Thoracic aorta (tissue), 2 donors: ENCODE measurements at places on chromosomes 5 and 9.

GRCh38 chr5:157366741-157367674 is 93.0 kb upstream of the NIPAL4 start:
- peak; percentile 25 for DNase-seq

- DNase-seq, result no peak
These were observed 758.6 kb upstream of the DMAC1 start for GRCh38 chr9:8558176-8558575.

- no peak for DNase-seq
These were observed 730.3 kb downstream of the DNAH5 start for GRCh38 chr5:13214182-13214581.

DNA sequence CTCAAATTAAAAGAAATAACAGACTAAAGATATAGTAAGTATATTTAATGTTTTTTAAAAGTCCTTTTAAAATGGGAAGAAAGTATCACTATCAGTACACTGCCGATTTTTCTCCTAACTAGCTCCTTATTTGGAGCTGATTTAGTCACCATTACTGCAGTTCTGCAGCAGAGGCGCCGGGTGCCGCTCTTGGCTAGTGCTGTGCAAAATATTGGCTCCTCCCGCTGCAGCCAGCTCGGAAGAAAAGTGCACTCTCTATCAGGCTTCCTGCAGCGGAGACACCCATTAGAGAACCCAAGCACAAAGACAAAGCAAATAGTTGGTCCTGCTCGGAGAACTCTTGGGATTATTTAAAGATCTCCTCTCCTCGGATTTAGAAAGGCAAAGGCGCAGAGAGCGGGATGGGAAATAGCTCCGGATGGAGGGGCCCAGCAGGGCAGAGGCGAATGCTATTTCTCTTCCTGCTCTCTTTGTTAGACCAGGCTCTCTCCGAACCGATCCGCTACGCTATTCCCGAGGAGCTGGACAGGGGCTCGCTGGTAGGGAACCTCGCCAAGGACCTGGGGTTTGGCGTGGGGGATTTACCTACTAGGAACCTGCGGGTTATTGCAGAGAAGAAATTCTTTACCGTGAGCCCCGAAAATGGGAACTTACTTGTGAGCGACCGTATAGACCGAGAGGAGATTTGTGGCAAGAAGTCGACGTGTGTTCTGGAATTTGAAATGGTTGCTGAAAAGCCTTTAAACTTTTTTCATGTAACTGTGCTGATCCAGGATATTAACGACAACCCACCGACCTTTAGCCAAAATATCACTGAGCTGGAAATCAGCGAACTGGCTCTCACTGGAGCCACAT is at the start of gene PCDHGB3:
Gene PCDHGB3, plus strand, starts transcription at position 249 of the 855 bp plus-strand sequence. Its CDS starts 153 bp downstream, at position 402.
- no peak for DNase-seq

DNA sequence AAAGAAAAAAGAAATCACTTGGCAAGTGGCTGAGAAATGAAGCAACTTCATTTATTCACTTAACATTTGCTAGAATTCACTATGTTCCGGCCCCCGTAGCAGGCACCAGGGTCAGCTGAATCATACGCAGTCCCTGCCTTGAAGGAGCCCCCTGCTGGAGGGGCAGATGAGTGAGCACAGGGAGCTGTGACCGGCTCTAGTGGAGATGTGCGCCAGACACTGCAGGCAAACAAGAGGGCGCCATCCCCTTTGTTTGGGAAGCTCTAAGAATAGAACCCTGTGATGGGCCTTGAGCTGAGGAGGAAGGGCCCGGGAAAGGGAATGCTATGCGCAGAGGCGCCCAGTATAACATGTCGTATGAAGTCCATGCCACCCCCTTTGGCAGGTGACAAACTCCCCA is 20.2 kb upstream of the RPL26L1 start:
- DNase-seq, result no peak

DNA sequence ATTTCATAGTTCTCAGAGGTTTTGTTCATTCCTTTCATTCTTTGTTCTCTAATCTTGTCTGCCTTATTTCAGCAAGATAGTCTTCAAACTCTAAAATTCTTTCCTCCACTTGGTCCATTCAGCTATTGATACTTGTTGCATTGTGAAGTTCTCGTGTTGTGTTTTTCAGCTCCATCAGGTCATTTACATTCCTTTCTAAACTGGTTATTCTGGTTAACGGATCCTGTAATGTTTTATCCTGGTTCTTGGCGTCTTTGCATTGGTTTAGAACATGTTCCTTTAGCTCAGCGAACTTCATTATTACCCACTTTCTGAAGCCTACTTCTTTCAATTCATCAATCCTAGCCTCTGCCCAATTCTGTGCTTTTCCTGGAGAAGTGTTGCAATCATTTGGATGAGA is 45.1 kb upstream of the TXNDC8 start:
- no peak for DNase-seq

DNA sequence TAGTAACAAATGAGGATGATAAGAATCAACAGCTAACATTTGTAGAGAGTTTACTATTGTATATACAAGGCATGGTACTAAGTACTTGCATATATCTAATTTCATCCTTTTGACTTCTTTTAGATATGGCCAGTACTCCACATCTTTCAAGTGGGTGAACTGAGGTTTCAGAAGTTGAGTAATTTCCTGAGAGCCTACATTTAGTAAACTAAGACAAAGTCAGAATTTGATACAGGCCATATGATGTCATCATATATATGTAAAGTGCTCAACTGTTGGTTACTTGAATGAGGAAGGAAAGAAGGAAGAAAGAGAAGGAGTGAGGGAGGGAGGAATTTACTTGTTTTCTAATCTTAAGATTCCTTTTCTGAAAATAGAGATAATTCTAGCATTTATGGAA is 52.8 kb downstream of the GRIA1 start:
- no peak for DNase-seq

- no peak for DNase-seq
These were observed 65.4 kb downstream of the RNF130 start for GRCh38 chr5:180006141-180006540.

DNA sequence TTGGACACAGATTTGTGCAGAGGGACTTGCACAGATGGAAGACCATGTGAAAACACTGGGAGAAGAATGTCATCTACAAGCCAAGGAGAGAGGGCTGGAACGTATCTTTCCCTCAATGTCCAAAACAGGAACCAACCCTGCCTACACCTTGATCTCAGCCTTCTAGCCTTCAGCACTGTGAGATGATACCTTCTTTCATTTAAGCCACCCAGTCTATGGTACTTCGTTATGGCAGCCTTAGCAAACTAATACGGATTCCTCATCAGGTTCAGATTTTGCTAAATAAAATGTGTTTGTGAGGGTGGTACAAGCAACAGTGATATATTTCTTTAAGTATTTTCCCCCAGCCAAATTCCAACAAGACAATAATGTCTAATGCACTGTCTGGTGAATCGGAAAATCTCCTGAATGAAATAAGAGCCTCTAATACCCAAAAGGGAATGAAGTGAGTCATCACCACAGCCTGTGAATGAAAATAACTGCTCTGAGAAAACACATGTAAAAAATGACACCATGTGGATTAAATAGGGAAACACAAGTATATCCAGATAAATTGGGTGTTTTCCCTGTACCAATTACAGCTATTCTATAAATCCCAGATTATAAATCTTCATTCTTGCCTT is 182.8 kb upstream of the TARS1 start:
- no peak for DNase-seq

GRCh38 chr9:123763910-123764588 is 165.9 kb downstream of the DENND1A start:
- no peak for DNase-seq

DNA sequence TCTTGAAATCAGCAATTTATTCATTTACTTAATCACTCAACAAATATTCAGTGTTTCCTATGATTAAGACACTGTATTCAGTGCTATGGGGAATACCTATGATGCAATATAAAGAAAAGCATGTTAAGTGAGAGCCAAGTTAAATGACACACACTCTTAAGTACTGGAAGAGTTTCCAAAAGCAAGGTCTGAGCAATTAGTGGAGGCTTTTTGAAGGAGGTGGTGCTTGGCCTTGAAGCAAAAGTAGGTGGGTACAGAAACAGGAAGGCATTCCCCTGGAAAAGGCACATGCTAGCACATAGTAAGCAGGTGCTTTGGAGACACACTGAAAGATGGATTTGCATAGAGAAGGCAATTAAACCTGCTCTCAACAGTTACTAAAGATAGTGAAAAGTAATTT is 4.0 kb downstream of the TSLP start:
- no peak for DNase-seq

DNA sequence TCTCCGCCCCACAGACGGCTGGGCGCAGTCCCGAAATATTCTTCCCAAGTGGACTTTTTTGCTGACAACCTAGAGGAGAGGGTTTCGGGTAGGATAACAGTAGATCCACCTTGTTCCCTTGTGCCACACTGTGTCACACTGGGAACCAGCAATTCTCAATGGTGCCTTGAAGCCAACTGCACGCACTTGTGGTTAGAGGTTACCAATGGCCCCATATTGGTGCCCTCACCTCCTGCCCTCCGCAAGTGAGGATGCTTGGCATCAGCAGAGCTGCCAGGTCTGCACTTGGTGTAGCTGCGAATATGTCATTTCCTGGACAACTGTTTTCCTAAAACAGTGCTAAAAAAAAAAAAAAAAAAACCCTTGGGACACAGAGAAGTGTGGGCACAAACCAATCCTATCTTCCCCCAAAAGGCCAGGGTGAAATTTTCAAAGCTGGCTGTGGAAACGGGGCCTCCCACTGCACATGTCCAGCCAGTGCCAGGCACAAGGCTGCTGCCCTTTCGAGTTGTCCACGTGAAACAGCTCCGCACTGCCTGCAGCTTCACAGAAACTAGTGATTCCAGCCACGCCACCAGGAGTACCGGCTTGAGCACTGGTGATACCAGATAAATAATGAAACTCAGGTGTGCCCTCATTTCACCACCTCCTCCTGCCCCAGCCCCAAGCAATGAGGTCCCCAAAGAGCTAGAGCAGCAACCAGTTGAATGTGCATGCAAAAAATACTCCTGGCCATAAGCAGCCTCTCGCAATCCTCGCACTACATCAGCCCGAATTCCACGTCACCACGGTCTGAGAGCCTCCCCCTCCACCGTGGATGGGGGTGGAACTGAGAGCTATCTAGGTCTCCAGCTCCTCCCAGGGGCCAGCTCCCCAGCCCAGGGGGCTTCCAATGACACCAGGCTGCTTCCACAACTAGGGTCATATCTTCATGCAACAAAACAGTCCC is 51.2 kb downstream of the USP20 start:
- no peak for DNase-seq

GRCh38 chr5:54725391-54726280 is 208.1 kb downstream of the SNX18 start:
- DNase-seq, result no peak

- no peak for DNase-seq
These were observed 107.4 kb upstream of the LARP1 start for GRCh38 chr5:154647761-154648145.

GRCh38 chr9:123375469-123376132 is 19.6 kb downstream of the CRB2 start:
- DNase-seq, result no peak

DNA sequence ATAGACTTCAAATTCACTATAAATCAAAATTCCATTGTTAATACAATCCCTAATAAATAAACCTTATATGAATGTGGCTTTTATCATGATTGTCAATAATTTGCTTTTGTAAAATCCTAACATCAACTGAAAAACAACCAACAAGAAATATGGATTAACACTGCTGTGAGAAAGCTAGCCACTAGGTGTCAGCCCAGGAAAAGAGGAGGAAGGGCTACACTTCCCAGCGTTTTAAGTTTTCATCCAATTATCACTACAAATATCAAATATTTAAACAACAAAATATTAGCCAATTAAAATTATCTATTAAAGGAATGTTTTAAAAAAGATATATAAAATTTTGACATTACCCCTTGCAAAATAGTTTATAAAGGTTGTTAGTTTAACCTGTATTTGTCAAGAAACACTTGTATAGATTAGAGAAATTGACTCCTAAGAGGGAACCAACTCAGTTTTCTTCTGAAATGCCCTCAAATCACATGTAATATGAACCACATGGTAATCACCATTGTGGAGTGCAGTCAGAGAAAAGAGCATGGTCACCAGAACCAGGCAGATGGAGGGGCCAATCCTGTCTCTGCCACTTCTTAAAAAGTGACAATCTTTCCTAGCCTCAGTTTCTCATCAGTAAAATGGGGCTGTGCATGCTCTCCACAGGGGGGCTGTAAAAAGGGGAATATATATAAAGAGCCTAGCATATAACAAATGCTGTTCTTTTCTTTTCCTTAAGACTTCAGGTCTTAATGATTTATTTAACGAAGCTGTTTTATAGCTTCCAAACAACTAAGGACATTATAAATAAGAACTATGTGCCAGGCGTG is 188.2 kb downstream of the CRB2 start:
- DNase-seq, result no peak

DNA sequence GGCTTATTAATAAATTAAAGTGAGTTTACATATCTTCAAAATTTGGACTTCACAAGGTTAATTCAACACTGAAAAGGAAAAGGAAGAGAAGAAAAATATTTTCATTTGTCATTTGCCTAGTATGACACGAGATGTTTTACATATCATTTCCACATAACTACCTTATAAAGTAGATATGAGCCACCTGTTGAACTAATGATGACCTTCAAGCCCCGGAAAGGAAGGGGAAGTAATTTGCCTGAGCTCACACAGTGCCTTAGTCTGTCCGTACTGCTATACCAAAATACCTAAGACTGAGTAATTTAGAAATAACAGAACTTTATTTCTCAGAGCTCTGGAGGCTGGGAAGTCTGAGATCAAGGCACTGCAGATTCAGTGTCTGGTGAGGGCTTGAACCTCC is 17.9 kb downstream of the CMYA5 start:
- DNase-seq, result no peak

- no peak for DNase-seq
These were observed 302.1 kb downstream of the CSNK1G3 start for GRCh38 chr5:123813937-123814624.

GRCh38 chr5:72836810-72837209 is 20.3 kb downstream of the TNPO1 start:
- DNase-seq, result no peak

- no peak for DNase-seq
These were observed 10.1 kb upstream of the GRIA1 start for GRCh38 chr5:153480401-153480800.

- DNase-seq, result no peak
These were observed 35.9 kb downstream of the STOM start for GRCh38 chr9:121333950-121334773.

- no peak for DNase-seq
These were observed 31.7 kb downstream of the SLC35A4 start for GRCh38 chr5:140596321-140596741.
